ENCODE measurements at places on chromosomes 2 and 18.

DNA sequence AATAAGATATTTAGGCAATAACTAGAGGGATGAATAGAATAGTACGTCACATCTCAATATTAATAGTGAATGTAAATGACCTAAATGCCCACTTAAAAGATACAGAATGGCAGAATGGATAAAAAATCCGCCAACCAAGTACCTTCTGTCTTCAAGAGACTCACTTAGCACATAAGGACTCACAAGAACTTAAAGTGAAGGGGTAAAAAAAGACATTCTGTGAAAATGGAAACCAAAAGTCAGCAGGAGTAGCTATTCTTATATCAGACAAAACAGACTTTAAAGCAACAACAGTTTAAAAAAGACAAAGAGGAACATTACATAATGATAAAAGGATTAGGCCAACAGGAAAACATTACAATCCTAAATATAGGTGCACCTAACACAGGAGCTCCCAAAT, 56.7 kb upstream of the DSC1 start:
- no peak for DNase-seq

DNA sequence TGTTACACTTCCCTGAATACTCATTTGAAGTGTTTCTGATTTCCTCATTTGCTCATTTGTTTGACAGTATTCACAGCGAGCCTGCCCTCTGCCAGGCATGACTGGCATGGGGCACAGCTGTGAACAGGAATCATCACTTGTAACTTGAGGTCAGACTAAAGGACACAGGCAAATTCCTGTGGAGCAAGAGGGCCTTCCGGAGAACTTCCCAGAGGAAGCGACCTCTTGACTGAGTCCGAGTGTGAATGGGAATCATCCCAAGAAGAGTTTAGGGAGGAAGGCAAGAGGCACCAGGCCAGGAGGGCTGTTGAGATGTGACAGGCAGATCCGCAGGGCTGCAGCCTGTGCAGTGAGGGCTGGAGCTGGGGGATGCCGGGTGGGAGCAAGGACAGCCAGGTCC, 45.4 kb downstream of the LIMS1 start:
- no peak for DNase-seq

DNA sequence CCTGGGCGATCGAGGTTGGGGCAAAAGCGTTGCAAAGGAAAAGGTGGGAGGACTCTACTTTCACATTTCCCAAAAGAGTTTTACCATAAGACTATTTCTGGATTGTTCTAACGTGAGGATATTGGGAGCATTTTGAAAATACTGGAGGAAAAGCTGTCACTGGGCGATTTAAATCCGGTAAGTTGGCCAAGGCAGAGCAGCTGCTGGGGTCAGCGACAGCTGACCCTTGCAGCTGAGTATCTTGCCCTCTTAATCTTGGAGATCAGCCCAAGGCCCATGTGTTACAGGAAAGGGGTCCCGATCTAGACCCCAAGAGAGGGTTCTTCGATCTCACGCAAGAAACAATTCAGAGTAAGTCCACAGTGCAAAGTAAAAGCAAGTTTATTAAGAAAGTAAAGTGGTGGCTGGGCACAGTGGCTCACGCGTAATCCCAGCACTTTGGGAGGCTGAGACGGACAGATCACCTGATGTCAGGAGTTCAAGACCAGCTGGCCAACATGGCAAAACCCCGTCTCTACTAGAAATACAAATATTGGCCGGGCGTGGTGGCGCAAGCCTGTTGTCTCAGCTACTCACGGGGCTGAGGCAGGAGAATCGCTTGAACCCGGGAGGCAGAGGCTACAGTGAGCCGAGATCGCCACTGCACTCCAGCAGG, 964 bp upstream of the ST3GAL5 start:
- no peak for DNase-seq

DNA sequence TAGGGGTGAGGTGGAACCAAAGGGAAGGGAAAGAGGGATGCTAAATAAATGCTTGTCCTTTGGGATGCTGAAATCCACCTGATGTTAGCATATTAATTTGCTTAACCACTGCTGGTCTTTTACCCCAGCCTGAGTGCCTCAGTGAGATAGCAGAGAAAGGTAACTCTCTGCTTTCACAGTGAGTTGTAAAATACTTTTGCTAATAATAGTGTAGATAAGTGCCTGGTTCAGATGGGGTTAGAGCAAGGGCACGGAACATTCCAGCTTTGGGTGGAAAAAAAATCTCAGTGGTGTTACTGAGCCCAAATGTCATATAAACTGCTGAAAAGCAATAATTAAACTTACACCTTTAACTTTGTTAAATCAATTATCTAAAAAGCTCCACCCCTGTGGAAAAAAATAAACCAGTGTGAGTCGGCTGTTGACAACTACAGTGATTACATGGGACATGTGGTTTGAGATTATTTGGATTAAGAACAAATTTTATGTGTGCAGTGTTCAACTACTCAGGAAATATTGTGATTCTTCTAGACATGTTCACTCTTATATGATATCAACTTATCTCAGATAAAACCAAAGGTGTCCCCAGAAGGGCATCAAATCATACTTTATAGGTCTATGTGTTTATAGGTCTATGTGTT, 21.1 kb upstream of the RND3 start:
- no peak for DNase-seq

- DNase-seq, result no peak
Observed at GRCh38 chr2:55729136-55729685, 35.6 kb upstream of the PNPT1 start.

DNA sequence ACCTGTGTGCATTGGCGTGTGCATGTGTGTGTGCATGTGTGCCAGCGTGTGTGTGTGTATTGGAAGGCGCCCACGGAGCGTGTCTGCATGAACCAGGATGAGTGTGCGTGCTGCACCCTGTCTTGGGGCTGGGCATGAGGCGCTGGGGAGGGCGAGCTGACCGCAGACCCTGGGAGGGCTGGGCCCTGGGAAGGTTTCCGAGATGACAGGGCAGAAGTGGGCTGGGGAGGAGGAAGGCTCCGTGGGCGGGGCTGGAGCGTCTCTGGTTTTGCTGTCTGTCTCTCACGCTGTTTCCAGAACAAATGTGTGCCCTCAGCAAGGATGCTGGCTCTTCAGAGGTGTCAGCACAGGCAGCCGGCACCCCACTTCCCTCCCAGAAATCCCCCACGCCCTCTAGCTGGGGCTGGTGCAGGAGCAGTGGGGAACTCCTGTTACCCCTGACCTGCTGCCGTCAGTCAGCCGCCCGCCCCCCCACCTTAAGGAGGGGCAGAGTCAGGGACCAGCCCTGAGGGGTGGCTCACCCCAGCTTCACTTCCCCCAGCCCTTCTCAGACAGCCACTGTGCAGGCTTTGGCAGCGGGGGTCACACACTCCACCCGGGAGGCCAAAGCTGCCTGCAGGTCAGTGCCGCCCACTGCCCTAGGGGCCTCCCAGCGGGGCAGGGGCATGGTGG, at the start of gene GPR35:
Gene GPR35 (plus strand): TSS at position 531 of the 672 bp plus-strand sequence. CDS start 4,473 bp downstream, outside the sequence.
- DNase-seq, result no peak

DNA sequence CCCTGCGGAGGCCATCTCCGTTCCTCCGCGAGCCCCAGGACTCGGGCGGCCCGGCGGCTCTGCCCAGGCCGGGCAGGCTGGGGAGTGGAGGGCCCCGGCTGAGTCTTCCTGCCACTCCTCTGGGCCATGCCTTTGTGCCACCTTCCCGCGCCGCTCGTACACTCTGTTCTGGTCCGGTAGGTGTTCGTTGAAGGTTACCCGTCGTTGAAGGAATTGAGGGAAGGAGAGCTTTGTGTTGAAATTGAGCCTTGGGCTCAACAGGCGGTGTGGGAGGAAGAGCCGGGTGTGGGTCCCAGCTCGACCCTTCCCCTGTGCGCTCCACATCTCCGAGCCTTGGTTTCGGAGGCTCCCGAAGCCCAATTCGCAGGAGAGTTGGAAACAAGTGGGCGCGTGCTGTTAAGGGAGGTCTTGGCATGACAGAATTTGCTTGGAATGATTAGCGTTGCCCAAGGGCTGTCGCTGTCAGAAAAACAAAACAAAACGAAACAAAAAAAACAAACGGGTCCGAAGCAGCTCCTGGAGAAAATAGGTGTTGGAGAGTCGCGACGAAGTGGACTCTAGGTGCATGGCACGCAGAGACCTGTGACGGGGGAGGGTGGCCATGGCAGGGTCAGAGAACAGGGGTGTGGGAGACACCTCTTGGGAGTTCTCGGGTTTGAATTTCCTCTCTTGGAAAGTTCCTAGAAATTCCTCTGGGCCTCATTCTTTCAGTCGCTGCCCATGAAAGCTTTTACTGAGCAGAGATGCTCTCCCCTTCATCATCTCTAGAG, 1.2 kb upstream of the MZT2A start:
- DNase-seq, result no peak

DNA sequence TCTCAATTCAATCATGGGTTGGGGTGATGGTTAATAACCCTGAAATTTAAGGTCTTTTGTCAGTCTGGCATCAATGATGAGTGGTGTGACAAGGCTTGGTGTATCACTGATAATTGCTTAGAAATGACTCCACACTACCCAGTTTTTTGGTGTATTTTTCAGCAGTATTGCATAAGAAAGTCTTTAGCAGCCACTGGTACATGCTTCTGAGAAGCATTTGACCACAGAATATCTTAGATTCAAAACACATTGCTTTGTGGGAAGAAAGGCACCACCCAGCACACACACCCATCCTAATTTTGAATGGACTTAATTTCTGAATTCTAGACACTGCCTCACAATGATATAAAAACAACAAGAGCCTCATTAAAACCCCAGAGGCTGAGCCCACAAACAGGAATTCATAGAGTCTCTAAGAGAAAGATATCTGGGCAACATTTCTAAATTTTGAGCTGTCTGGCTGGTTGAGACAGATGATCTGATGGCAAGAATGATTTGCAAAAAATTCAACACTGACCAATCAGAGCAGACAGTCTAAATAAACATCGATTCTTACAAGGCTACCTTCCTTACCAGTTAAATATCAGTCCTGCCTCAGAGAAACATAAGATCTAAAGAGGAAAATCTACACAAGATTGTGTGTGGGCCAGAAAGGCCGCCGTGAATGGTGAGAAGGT, 114.7 kb upstream of the CYP1B1 start:
- DNase-seq, result no peak

GRCh38 chr2:68429311-68429826, 37.7 kb downstream of the FBXO48 start:
- no peak for DNase-seq

DNA sequence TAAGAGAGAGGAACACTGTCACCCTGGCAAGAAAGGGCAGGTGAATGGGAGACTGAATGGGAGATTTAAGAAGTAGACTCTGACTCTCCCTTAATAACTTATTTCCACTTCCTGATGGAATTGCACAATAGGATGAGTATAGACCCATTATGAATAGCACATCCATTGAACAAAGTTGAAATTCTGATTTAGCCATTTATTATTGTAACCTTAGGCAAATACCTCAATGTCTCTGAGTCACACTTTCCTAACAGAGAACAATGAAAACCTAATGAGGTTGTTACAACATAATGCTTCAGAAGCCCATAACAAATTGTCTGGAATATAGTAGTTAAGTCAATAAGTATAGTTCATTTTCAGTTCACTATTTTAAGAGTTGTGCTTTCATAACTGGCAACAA, 78.9 kb downstream of the NRXN1 start:
- DNase-seq, result no peak

- DNase-seq, result no peak
Observed at GRCh38 chr2:113273027-113273551, 5.6 kb downstream of the PAX8 start.

DNA sequence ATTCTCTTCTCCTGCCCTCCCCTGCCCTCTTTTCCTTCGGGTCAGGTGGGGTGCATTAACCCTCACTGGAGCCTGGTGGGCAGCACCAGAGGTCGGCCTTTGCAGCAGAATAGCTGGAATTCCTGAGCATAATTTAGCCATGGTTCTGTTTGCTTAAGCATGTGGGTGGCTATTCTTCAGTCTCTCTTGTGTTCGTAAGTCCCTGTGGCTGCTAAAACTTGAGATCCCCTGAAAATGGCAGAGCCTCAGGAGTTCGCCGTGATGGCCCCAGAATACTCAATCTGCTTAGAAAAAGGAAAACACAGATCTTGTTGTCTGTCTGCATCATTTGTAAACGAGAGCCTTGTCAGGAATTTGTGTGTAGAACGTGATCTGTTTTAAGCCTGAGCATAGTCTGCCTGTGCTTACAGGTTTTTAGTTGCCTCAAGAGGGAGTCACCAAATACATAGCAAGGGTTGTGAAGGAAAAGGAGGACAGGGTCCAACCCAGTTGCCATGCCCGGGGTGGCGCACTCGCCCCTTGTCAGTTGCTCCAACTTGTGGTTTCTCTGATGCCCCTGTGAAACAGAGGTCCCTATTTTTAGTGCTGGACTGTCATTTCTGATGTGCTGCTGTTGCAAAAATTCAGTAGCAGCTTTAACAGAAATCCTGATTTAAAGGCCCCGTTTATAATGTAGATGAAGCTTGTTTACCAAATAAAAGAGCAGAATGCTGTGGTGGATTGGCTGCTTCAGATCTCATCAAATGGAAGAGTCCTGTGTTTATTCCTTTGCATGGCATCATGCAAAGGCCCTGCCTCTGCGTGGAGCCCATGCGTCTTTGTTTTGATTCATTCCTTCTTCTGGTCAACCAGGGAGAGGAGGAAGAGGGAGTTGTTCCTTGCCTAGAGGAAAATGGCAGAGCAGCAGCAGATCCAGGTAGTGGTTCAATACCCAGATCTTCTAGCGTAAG, 74.8 kb downstream of the WDSUB1 start:
- DNase-seq, result no peak

DNA sequence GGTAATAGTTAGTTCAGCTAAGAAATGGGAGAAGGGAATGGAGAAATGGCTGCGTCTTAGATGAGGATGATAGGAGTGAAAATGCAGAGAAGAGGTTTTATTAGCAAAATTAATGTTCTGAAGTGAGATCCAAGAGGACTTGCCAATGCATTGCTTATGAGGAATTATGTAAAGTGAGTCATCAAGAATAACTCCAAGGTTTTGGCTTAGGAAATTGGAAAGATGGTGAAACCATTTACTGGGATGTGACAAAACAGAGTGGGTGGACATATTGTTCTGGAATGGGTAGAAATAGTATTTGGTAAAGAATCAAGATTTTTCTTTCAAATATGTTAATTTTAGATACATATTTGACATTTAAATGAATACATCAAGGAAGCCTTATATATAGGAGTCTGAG, 306.6 kb upstream of the CYRIA start:
- no peak for DNase-seq

GRCh38 chr18:74732380-74732779, 134.7 kb downstream of the ZNF407 start:
- DNase-seq, result no peak
